ENCODE measurements at places on chromosomes 2 and 18. TPM values are rescaled to one million over a fixed set of nuclear protein-coding genes. Genes with fewer than 3 reads are reported as not detected.

DNA sequence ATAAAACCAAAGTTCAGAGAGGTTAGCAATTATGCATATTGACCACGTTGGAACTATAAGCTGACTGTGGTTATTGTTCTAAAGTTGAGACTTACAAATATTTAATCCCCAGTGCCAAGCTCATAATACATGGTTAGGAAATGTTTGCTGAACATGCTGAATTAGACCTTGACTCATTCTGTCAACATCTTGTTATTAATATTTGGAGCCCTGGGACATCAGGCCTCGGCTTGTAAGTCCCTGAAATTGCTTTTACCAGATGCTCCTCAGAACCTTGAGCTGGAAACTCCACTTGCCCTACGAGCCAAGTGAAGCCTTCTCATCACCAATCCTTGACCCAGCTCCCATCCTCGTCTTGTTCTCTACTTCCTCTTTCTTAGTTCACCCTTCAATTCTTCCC, 21.2 kb downstream of the DYNAP start:
- DNase-seq = no peak

GRCh38 chr2:17593841-17594491, 53.5 kb downstream of the VSNL1 start:
- no peak for DNase-seq

CNDP2 gene
- total RNA-seq = 99.2 TPM

DNA sequence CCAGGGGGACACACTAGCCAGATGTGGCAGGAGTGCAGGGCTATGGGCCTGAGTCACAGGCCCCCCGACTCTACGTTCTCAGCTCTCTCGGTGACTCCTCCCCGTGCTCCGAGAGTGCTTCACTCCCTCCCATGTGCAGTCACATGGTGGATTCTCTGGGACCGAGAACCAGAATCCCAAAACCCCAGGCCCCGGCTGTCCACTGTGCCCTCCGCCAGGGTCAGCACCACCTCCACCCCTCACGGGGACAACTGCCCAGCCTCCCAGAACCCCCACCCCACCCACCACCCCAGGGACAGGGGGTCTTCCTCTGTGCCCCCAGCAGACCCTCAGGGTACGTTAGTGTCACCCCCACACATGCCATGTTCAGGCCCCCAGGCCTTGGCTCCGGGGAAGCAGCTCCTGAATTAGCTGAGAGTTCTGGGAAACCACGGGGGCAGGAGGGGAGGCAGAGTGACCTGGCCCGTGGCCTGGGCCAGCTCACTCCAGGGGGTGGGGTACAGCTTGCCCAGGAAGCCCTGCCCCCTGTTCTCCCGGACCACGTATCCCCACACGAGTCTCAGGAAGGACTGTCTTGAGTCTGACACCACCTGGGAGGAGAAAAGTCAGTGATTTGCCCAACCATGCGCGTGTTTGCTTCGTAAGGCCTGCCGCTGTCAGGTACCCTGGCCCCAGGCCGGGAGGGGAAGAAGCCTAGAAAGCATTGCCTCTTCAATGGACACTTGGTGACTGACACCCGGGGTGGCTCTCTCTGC, 4.4 kb downstream of the RAMP1 start:
- no peak for DNase-seq

- DNase-seq = no peak
These were observed 289.2 kb downstream of the PHLPP1 start for GRCh38 chr18:63004466-63005089.

Data from aorta (tissue), 5 donors.